ENCODE measurements at places on chromosomes 6 and 20. TPM values are rescaled to one million over a fixed set of nuclear protein-coding genes. Genes with fewer than 3 reads are reported as not detected.

DNA sequence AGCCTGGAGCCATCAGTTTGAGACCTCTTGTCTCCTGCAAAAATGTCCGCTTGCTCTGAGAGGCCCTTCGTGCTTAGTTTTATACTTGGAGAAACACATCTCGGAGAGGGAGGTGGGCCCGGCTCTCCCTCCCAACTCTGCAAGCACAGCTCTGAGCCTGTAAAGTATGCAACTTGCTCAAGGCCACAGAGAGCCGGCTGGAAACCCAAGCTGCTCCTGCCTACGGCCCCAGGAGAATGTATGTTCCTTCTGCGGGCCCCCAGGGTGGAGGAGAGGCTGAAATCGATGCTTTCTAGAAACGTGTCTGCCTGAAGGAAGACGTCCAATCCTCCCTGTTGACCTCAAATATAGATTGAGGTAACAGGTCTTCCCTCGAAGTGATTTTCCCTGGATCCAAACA lies 205.4 kb downstream of the PREX1 start:
- no peak for DNase-seq

GRCh38 chr20:47274401-47275108 lies 81.9 kb downstream of the ZMYND8 start:
- peak; percentile 33 for DNase-seq

DNA sequence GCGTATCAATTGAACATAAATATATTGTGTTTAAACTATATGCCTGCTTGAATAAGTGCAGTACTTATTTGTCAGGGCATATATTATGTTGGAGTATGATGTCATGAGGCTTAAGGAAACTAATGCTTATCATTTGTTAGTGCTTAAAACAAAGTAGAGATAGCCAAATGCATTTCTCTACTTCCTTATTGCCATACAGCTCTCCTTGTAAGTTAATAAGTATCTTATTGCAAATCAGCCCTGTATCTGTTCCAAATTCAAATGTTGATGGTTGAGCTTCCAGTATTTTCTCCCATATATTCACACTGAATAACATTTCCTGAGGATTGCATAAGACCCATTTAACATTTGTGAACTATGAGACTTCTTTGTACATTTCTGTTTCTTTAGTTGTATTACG lies 57.8 kb downstream of the CARMIL1 start:
- DNase-seq = no peak

- no peak for DNase-seq
These were observed 82.8 kb downstream of the FAM83B start for GRCh38 chr6:54929245-54929909.

GRCh38 chr20:57062696-57063270 lies 203.7 kb downstream of the BMP7 start:
- peak; percentile 79 for DNase-seq

GSTA5 gene
- total RNA-seq = not detected

PRSS16 gene
- 13.5 TPM for total RNA-seq

PARD6B gene
- 10.7 TPM for total RNA-seq

SLC17A3 gene
- not detected for total RNA-seq

B3GAT2 gene
- total RNA-seq = not detected
